Prostate gland (tissue), 2 donors: ENCODE measurements at places on chromosomes 6 and 20.

- no peaks in the 10 kb centered on the region for H3K36me3 ChIP-seq
- no peaks in the 10 kb centered on the region for H3K4me1 ChIP-seq
- no peak for DNase-seq
- no peak overlapping the region for H3K27ac ChIP-seq
These were observed 12.7 kb upstream of the RAMACL start for GRCh38 chr6:166599205-166599604.

GRCh38 chr6:137767911-137768690 lies 99.0 kb upstream of the TNFAIP3 start:
- H3K4me1 ChIP-seq: no peaks in the 10 kb centered on the region
- no peaks in the 10 kb centered on the region for H3K36me3 ChIP-seq
- no peak overlapping the region for H3K4me3 ChIP-seq
- H3K27me3 ChIP-seq: no peaks in the 10 kb centered on the region

GRCh38 chr6:43861212-43861894 lies 91.3 kb downstream of the VEGFA start:
- no peak overlapping the region for H3K27ac ChIP-seq
- no peak overlapping the region for H3K4me3 ChIP-seq
- H3K27me3 ChIP-seq: no peaks in the 10 kb centered on the region
- H3K4me1 ChIP-seq: no peaks in the 10 kb centered on the region
- DNase-seq: no peak

DNA sequence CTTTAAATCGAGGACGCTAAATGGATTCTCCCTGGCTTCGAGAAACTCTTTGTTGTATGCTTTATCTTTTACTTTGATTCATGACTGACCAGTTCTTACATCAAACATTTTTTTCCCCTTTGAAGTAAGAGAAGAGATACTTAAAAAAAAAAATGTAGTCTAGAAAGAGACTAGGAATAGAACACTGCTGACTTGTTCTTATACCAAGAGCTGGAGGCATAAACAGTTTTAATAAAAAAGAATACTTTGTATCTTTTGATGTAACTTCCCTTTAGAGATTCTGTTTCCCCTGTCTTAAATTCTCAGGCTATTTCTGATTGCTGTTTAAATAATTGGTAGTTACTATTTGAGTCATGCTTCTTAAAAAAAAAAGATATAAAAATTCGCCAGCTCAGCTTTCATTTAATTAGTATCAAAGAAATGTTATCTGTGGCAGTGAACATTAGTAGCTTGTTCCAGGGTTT lies 4.8 kb downstream of the ASXL1 start:
- no peak overlapping the region for H3K4me3 ChIP-seq
- H3K36me3 ChIP-seq: no peaks in the 10 kb centered on the region
- DNase-seq: no peak
- no peaks in the 10 kb centered on the region for H3K27me3 ChIP-seq
- peaks cover 4% of the 10 kb centered on the region for H3K4me1 ChIP-seq

DNA sequence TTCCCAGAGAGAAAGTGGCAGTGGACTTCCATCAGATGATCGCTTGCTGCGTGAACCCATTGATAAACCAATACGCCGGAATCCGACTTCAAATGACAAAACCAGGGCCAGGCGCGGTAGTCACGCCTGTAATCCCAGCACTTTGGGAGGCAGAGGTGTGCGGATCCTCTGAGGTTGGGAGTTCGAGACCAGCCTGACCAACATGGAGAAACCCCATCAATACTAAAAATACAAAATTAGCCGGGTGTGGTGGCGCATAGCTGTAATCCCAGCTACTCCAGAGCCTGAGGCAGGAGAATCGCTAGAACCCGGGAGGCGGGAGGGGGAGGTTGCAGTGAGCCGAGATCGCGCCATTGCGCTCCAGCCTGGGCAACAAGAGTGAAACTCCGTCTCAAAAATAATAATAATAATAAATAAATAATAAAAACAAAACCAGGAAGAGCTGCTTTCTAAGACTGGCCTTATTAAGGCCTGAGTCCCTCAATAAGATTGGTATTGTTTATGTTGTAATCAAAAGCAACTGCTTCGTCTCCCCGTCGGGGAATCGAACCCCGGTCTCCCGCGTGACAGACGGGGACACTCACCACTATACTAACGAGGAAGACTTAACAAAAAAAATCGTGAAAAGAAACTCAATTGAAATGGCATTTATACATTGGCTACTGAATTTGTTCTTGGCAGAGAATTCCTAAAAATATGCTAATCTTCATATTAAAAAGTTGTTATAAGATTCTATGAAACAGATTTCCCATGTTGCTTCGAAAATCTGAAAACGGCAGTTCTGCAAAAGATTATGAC lies 110.2 kb upstream of the ZNF184 start:
- DNase-seq: no peak
- no peak overlapping the region for H3K4me3 ChIP-seq
- no peaks in the 10 kb centered on the region for H3K4me1 ChIP-seq
- no peak overlapping the region for H3K27ac ChIP-seq
- H3K36me3 ChIP-seq: no peaks in the 10 kb centered on the region

GRCh38 chr6:154969796-154970195 lies 25.3 kb upstream of the TIAM2 start:
- H3K4me1 ChIP-seq: no peaks in the 10 kb centered on the region
- H3K4me3 ChIP-seq: no peak overlapping the region
- H3K27ac ChIP-seq: no peak overlapping the region
- DNase-seq: no peak

DNA sequence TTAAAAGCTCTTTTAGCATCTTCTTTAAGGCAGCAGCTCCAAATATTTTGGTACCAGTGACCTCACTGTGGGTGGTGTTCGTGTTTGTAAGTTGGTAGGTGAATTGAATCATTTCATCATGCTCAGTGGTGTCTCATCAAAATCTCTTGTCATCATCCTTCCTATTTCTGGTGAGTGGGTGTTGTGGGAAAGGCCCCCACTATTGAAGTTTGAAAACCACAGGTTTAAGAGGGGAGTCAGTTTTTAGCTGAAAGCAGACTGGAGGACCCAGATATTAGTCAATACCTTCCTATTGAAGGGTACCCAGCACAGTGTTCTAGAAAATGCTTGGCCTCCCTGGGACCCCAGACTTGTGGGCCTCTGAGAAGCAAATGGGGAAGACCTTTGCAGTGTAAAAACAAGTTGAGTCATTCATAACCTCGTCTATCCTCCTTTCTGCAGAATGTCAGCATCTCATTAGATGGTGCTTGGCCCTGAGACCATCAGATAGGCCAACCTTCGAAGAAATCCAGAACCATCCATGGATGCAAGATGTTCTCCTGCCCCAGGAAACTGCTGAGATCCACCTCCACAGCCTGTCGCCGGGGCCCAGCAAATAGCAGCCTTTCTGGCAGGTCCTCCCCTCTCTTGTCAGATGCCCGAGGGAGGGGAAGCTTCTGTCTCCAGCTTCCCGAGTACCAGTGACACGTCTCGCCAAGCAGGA lies 3.7 kb downstream of the PIM1 start:
- H3K27me3 ChIP-seq: no peaks in the 10 kb centered on the region
- peaks cover 5% of the 10 kb centered on the region for H3K4me1 ChIP-seq
- H3K4me3 ChIP-seq: no peak overlapping the region
- no peaks in the 10 kb centered on the region for H3K36me3 ChIP-seq
- no peak for DNase-seq

DNA sequence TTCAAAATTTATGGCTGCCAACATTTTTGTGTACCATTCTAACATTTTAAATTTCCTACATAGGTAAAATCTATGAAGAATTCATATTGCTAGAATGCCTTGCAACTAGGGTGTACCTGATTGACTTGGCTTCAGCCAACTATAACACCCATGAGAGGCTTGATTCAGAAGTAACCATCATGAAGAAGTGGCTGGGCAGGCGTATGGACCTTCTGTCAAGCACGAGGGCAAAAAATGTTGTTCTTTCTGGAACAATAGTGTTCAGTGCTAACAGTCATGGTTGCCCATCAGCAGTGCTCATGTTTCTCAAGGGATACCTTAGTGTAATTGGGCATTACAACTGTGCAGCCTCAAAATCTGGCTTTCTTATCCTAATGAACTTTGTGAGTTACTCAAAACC lies 42.9 kb downstream of the ID4 start:
- H3K4me3 ChIP-seq: no peak overlapping the region
- DNase-seq: no peak
- no peak overlapping the region for H3K27ac ChIP-seq
- H3K4me1 ChIP-seq: no peaks in the 10 kb centered on the region
- H3K27me3 ChIP-seq: no peaks in the 10 kb centered on the region
- no peaks in the 10 kb centered on the region for H3K36me3 ChIP-seq

GRCh38 chr6:62441182-62441581 lies 155.2 kb upstream of the KHDRBS2 start:
- no peaks in the 10 kb centered on the region for H3K27me3 ChIP-seq
- no peak for DNase-seq
- H3K36me3 ChIP-seq: no peaks in the 10 kb centered on the region

GRCh38 chr20:8154638-8155037 lies 22.6 kb downstream of the PLCB1 start:
- H3K36me3 ChIP-seq: no peaks in the 10 kb centered on the region
- no peaks in the 10 kb centered on the region for H3K27me3 ChIP-seq
- H3K4me1 ChIP-seq: peaks cover 7% of the 10 kb centered on the region

DNA sequence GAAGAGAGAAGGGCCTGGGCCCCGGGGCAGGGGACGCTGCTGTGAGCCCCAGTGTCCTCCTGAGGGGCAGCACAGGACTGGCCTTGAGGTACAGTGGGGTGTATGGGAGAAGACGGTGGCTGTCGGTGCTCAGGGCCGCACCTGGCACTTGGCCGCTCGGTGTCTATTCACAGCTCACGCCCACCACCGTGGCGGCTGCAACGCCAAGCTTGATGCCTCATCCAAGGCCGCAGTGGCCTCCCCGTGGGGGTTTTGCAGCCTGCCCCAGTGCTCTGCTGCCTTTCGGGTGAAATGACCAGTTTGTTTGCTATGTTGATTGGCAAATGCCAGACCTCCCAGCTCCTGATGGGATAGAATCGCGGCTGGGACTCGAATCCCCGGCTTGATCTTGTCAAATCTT lies 79.5 kb upstream of the SLCO4A1 start:
- H3K36me3 ChIP-seq: no peaks in the 10 kb centered on the region
- no peak for DNase-seq
- no peaks in the 10 kb centered on the region for H3K4me1 ChIP-seq
- no peak overlapping the region for H3K4me3 ChIP-seq

DNA sequence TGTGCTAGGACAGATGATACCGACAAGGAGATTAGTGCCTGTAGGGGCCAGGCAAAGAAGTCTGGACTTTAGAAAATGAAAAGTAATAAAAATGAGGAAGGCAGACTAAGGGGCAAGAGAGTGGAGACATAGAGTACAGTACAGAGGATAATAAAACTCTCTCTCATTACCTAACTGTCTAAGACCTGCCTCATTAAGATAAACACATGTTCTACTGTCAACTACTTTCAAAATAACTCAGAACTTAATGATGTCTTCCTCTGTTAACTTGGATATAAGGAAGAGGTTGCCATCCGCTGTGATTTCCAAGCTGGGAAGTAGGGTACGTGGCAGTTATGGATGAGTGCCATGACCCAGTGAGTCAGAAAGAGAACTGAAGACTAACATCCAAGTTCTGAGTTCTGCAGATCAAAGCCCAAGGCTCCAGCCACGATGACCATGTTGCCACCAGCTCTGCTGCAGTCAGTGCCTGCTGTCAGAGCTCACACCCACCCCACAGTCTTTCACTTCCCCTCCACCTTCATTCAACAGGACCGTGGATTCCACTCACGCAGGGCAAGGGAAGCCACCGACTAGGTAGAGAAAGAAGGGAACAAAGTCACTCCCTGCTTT lies 81.8 kb downstream of the KIF16B start:
- no peaks in the 10 kb centered on the region for H3K36me3 ChIP-seq
- no peak overlapping the region for H3K4me3 ChIP-seq
- no peaks in the 10 kb centered on the region for H3K27me3 ChIP-seq
- no peak for DNase-seq
- H3K27ac ChIP-seq: no peak overlapping the region
- H3K4me1 ChIP-seq: no peaks in the 10 kb centered on the region

- H3K4me1 ChIP-seq: no peaks in the 10 kb centered on the region
- H3K36me3 ChIP-seq: no peaks in the 10 kb centered on the region
- no peak overlapping the region for H3K4me3 ChIP-seq
- no peak overlapping the region for H3K27ac ChIP-seq
These were observed 43.4 kb downstream of the TNFAIP3 start for GRCh38 chr6:137910424-137910834.

DNA sequence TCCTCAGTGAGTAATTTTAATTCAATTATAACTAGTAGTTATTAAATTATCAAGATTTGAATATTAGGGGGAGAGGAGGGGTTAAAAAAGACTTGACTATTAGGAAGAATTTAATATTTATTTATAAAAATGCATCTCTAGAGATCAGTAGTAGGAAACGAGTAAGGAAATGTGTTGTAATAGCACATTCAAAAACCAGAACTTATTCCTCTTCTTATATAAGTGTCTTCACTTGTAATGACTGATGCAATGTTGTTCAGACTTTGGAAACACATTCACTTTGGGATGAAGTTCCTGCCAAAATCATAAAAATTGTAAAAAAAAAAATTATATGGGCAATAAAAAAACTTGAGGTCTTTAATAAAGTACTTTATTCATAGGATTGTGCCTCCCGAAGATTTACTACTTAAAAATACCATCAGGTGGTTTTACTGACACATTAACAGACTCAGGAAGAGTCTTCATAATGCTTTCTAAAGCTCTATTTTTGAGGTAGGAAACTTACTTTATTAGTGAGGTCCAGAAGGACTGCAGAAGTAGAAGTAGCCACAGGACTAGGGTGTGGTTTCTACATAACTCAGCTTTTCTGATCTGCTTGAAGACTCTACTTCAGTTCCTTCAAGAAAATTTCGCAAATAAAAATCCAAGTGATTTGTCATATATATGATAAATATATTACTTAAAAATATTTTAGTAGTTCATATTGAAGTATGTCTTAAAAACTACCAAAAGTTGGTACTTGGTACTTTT lies 59.8 kb downstream of the CCDC170 start:
- no peaks in the 10 kb centered on the region for H3K36me3 ChIP-seq
- H3K4me1 ChIP-seq: no peaks in the 10 kb centered on the region
- H3K4me3 ChIP-seq: no peak overlapping the region

DNA sequence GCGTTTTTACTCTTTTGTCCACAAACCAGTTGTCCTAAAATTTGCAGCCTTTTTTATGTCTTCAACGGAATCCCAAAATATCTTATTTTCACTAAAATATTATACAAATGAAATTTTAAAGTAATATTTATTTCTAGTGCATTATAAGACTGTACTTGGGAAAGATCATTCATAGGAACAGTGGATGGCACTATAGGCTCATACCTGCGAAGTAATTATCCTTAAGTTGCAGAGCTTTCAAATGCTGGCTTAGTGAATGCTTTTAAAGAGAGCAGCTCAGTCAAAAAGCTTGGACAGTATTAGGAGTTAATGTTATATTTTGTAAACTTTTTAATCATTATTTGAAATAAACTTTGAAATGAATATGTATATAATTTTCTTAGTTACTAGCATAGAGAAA lies 254.9 kb downstream of the CDKAL1 start:
- no peaks in the 10 kb centered on the region for H3K27me3 ChIP-seq
- DNase-seq: no peak
- no peaks in the 10 kb centered on the region for H3K36me3 ChIP-seq
- H3K4me3 ChIP-seq: no peak overlapping the region
- H3K27ac ChIP-seq: no peak overlapping the region
- no peaks in the 10 kb centered on the region for H3K4me1 ChIP-seq

DNA sequence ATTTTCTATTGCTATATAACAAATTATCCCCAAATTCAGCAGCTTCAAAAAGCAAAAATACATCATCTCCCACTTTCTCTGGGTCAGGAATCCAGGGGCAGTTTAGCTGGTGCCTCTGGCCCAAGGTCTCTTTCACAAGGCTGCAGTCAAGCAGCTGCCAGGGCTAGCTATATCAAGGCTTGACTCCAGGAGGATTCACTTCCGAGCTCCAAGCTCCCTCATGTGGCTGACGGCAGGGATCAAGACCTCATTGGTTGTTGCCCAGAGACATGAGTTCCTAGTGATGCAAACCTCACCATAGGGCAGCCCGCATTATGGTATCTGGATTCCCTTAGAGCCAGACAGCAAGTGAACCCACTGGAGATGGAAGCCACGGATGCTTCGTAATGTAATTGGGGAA lies 1.3 kb upstream of the VNN1 start:
- H3K4me1 ChIP-seq: no peaks in the 10 kb centered on the region
- H3K36me3 ChIP-seq: no peaks in the 10 kb centered on the region
- peak; percentile 22 for DNase-seq
- no peak overlapping the region for H3K4me3 ChIP-seq
